Amniotic epithelial cell (primary cell): ENCODE measurements at places on chromosomes 3 and 15.

DNA sequence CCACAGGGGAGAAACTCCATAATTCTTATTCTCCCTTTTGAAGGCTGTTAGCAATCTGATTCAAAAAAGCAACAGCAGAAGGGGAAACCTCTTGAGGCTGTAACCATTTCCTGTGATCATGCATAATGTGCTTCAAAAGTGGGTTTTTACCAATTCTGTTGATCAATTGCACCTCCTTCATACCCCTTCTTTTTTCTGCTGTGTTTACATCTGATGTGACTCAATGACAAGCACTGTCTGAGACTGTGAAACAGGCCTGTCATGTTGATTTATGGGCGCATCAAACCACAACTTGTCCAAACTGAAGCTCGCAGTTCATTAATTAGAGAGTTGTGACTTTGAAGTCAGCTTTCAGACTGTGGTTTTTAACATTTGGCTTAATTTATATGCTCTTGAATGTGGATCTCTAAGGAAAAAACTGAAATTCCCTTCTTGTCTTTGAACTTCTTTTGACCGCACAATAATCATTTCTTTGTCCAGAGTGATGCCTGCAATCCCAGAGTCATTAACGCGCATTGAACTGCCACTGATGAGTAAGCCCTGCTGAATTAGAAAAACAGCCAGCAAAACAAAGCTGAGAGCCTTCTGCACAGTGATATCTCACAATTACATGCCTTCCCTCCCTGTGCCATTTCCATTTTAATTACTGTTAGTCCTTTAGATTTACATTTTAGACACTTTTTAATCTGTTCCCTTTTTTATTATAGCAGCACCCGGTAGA lies 532.8 kb downstream of the FOXP1 start:
- DNase-seq: peak; percentile 77

GRCh38 chr3:36734742-36735141 lies 29.6 kb downstream of the DCLK3 start:
- DNase-seq: peak; percentile 4

DNA sequence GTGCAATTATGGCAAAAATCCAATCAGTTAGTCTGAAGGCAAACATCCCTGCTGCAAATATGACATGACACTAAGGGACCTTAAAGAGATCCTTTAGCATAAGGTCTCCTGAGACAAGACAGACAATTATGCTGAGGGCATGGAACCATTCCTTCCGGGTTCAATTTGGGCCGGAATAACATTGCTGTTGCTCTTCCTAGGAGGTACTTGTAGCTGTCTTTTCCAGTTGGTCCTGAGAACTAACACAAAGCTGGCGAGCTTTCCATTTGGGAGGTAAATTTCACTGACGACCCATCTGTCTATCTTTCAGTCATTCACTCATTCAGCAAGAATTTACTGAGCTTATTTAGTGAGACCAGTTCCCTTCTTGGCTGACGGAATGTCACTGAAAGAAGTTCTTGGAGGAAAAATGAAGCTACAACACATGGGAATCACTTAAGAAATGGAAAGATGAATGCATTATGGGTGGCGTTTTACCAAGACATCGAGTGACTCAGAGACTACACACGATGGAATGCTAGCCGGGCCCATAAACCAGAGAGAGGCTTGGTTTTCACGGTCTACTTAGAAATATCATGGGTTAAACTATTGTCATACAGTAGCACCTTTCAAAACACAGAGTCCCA lies 215.5 kb downstream of the PDZRN3 start:
- no peak for DNase-seq

- no peak for DNase-seq
These were observed 124.1 kb downstream of the PGPEP1L start for GRCh38 chr15:98883478-98883877.

- no peak for DNase-seq
These were observed 22.8 kb downstream of the ATP2C1 start for GRCh38 chr3:130916507-130917167.

DNA sequence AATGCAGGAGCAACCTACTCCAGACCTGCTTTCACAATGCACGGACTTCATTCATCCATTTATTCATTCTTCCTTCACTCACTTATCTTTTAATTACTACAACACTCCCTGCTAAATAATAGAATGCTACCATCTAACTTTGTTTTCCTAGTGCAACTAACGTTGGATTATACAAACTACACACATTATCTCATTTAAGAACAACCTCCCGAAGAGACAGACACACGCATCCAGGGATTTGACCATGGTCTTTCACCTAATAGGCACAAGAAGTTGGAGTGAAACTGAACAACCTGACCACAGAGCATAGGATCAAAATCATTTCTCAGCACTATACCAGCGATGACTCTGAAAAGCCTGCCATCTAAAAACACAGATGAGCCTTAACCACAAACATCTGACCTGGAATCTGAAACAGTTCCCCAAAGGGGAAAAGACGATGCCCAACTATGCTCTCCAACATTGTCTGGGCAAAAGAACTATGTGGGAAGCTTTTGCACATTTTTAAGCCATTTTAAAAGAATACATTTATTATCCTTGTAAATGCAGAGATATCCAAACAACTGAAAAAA lies 21.0 kb downstream of the ZNF385D start:
- DNase-seq: peak; percentile 63

- peak; percentile 46 for DNase-seq
These were observed 99.3 kb upstream of the SLC24A5 start for GRCh38 chr15:48021336-48022086.

DNA sequence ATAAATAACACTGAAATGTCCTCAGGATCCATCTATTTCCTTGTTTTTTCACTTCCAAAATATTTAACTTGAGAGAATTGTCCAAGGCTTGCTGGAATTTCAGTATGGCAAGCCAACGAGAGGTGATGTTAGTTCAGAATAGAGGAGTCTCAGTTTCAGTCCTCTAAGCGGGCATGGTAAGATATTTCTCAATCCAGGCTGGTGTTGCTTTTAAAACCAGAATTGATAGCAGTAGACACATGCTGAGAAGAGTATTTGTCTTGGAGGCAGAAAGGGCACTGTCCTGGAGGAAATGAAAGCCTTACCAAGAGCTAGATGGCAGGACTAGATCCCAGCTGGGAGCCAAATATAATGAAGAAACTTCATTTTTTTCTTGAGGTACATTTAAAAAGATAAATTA lies 23.1 kb downstream of the PHLDB2 start:
- DNase-seq: peak; percentile 22

GRCh38 chr15:100141311-100142001 lies 200.3 kb downstream of the ADAMTS17 start:
- DNase-seq: no peak

GRCh38 chr3:77588863-77589262 lies 549.0 kb downstream of the ROBO2 start:
- DNase-seq: no peak

- DNase-seq: no peak
These were observed 36.6 kb upstream of the CLK3 start for GRCh38 chr15:74579001-74579400.

DNA sequence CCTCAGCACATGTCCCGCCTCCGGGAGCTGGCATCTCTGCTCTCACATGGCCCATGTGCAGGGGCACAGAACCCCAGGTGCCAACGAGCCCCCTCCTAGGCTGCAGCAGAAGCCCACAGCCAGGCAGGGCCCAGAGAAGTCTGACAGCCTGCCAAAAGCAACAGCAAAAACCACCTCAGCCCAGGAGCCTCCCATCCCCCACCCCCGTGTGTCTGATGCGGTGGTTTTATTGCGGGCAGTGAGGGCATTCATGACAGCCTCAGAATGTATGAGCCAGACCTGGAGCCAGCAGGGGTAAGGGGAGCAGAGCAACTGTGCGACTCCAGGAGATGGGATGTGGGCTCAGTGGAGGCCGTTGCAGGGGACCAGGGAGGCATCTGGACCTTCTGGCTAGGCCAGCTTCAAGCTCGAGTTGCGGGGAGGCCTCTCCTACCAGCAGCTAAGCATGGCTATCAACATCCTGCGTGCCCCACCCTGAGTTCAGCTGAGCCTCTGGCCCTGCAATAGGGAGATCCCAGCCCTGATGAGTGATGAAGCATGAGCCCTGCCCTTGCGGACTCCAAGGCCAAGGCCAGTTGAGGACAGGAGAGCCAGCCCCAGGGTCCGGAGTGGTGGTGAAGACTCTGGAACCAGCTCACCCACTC lies 52.5 kb downstream of the CYP11A1 start:
- no peak for DNase-seq

DNA sequence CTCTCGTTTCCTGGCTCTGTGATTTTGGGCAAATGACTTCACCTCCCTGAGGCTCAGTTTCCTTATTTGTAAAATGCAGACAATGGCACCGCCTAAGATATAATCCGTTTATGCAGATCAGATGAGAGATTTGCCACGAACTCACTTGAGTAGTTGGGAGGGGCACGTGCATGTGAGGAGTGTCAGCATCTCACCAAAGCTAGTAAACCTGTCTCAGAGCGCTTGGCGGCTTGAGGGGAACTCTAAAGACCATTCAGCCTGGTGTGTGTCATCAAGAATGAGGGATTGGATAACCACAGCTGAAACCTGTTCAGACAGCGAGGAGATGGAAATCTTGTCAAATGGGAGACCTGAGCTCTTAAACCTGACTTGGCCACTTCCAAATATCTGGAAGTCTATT lies 48.7 kb downstream of the BDH1 start:
- DNase-seq: no peak

- no peak for DNase-seq
These were observed 42.7 kb downstream of the PLCL2 start for GRCh38 chr3:16927485-16927884.

GRCh38 chr3:15456321-15456720 lies 28.9 kb downstream of the EAF1 start:
- no peak for DNase-seq

DNA sequence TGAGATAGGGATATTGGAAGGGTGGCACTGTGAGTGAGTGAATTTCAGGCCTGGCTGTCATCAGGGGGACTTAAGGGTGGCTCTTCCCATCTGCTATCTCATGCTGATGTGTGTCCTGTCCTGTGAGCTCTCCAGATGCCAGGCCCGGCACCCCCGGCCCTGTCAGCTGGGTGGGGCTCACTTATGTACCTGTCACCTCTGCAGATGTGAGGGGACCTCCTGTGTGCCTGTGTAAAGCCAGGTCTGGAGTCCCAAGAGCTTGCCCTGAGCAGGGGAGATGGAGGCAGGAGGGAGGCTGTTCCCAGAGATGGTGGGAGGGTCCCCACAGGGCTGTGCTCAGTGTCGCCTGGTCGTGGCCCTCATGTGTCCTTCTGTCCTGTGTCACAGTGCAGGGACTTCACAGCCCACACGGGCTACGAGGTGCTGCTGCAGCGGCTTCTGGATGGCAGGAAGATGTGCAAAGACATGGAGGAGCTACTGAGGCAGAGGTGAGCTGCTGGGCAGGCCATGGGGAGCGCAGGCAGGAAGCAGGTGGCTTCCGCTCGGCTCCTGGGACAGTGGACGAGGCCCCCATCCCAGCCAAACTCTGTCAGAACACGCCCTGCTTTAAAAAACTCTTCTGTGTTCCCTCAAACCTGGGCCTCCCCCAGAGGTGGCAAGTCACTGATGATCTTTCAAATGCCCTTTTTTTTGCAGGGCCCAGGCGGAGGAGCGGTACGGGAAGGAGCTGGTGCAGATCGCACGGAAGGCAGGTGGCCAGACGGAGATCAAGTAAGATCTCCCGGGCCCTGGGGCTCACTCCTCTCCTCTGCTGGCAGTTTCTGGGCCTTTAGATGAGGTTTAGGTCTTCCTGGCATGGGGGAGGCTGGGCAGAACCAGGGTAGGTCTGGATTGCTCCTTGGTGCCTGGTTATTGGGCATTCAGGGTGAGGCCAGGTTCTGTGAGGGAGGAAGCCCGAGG lies 23.1 kb downstream of the PSTPIP1 start:
- no peak for DNase-seq
